ENCODE measurements at places on chromosomes 6 and 20.

- DNase-seq, result no peak
These were observed 272.1 kb upstream of the SGK1 start for GRCh38 chr6:134590004-134590403.

DNA sequence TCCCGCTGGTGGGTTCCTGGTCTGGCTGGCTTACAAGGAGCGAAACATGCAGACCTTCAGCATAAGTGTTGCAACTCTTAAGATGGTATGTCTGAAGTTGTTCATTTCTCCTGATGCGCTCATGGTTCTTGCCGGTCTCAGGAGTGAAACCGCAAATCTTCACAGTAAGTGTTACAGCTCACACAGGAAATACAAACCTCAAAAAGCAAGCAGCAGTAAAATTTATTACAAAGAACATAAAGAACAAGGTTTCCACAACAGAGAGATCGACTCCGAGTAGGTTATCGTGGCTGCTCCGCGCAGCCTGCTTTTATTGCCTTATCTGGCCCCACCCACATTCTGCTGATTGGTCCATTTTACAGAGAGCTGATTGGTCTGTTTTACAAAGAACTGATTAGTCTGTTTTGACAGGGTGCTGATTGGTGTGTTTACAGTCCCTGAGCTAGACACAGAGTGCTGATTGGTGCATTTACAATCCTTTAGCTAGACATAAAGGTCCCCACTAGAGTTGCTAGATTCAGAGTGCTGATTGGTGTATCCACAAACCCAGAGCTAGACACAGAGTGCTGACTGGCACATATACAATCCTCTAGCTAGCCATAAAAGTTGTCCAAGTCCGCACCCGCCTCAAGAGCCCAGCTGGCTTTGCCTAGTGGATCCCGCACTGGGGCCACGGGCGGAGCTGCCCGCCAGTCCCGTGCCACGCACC lies 39.2 kb downstream of the TRIM27 start:
- peak; percentile 62 for DNase-seq

- DNase-seq, result no peak
These were observed 27.6 kb downstream of the TREML4 start for GRCh38 chr6:41255638-41256246.

GRCh38 chr6:118758946-118759345 lies 107.6 kb upstream of the CEP85L start:
- DNase-seq, result no peak

GRCh38 chr6:82415820-82416219 lies 52.2 kb downstream of the TPBG start:
- DNase-seq, result no peak
